ENCODE measurements at places on chromosomes 11 and 22.

GRCh38 chr11:2577991-2578928 lies 121.5 kb downstream of the KCNQ1OT1 start:
- DNase-seq, result no peak

DNA sequence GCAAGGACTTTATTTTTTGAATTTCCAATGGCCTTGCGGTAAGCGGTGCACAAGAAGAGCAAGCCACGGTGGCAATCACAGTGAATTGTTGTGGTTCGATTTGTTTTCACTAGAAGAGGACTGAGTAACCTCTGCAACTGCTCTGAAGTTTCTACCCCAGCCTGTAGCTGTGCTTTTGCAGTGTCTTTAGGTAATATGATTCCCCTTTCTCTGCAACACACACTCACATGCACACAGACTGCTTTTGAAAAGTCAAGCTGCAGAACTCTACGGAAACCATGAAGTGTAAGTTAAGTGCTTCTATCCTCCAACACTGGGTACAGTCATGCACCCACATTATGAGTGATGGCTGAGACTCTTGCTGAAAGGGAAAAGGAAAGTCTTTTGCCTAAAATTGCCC lies 38.4 kb downstream of the CD44 start:
- no peak for DNase-seq

DNA sequence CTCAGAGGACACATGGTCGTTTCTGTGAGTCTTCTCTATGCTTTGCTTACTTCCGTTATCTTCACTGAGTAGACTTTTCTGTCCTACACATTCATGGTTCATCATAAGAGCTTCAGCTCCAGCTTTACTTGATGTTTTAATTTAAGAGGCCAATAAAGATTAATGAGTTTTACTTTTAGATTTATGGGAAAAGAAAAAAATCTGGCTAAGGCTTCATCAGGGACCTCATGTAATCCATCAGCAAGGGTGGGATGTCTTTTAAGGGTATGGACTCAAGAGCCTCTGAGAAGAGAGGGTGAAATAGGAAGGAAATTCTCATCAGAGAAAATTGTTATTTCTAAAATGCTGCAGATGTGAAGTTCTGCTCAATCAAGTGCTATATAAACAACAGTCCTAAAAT lies 963.0 kb upstream of the RAG2 start:
- DNase-seq, result no peak

DNA sequence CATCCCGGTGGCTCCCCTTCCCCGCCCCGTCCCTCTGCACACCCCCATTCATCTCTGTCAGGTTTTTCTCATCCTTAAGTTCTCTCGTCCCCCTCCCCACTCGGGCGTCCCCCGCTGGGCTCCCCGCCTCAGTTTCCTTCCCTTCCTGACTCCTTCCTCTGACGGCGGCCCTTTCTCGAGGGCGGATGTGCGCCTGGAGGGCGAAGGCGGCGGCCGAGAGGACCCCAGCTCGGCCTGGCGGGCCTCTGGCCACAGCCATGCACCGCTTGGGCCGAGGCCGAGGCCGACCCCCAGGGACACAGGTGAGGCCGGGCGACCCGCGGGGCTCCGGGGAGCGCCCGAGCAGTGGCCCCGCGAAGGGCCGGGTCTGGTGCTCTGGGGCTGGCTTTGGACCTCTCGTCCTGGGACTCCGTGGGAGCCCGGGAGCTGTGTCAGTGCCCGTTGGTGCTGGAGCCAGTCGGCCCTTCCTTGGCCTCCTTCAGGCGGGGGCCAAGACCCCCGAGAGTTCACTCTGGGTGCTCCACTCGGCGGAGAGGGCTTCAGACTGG lies 2.9 kb downstream of the PHLDB1 start:
- DNase-seq, result peak; percentile 70

- DNase-seq, result no peak
Measured at GRCh38 chr11:116563712-116564047, 209.1 kb downstream of the BUD13 start.

GRCh38 chr11:133955945-133956421 lies 785 bp downstream of the IGSF9B start:
- DNase-seq, result no peak

- no peak for DNase-seq
Measured at GRCh38 chr11:925158-925495, 543 bp upstream of the AP2A2 start.

DNA sequence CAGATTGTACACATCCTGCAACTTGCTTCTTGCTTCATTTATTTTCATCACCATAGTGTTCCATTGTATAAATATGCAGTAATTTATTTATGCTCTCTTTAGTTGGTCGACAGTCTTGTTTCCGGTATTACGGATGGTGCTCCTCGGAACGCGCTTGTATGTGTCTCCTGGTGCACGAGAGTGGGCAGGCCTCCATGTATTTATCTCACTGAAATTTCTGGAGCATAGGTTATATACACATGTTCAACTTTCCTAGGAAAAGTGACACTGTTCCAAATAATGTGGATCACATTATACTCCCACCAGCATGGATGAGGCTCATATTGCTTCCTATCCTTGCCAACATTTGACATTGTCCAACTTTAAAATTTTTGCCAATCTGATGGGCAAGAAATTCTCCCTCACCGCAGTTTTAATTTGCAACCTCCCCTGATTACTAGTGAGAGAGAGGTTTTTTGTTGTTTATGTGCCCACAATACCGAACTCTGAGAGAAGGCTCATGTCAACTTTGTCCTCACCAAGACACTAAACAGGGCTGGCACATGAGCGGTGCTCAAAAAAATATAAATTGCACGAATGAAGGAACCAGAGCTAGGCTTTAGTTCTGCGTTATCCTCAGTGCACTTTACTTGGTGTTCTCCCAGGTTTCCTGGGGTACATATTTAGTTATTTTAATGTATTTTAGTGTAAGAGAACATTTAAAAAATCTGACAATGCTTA lies 3.8 kb downstream of the CSNK2A3 start:
- peak; percentile 49 for DNase-seq

GRCh38 chr11:121206810-121207209 lies 85.8 kb upstream of the SC5D start:
- no peak for DNase-seq

DNA sequence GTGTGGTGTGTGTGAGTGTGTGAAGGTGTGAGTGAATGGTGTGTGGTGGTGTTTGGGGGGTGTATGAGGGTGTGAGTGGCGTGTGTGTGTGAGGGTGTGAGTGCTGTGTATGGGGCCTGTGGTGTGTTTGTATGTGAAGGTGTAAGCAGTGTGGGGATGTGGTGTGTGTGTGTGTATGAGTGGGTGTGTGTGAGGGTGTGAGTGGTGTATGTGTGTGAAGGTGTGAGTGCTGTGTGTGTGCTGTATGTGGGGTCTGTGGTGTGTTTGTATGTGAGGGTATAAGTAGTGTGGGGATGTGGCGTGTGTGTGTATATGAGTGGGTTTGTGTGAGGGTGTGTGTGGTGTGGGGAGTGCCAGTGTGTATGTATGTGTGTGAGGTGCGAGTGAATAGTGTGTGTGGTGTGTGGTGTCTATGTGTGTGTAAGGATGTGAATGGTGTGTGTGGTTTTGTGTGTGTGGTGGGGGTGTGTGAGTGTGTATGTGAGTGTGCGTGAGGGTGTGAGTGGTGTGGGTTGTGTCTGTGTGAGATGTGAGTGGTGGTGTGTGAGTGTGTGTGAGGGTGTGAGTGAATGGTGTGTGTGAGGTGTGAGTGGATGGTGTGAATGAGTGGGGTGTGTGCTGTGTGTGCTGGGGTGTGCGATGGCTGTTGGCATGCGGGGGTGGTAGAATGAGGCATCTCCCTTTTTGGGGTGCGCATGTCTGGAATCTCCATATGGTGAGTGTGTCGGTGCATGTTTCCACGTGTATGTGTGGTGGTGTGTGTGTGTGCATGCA lies 22.5 kb upstream of the SHISAL1 start:
- no peak for DNase-seq

GRCh38 chr11:72483412-72484186 lies 49.3 kb upstream of the CLPB start:
- peak; percentile 34 for DNase-seq

DNA sequence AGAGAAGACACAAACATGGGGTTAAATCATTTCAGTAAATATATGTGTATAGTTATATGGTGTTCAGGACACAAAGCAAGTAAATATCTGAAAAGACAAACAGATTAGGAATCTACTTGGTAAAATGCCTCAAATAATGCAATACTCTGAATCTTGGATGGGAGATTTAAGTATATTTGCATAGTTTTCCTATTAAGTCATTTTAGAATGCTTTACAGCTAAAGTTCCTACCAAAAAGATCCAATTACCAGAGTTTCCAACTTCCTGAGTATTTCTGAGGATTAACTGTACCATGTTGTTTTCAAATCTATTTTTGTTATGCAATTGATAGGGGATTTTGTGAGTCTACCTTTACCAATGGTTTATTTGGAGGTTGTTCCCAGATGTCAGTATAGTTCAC lies 424.4 kb upstream of the CCDC179 start:
- DNase-seq, result no peak

DNA sequence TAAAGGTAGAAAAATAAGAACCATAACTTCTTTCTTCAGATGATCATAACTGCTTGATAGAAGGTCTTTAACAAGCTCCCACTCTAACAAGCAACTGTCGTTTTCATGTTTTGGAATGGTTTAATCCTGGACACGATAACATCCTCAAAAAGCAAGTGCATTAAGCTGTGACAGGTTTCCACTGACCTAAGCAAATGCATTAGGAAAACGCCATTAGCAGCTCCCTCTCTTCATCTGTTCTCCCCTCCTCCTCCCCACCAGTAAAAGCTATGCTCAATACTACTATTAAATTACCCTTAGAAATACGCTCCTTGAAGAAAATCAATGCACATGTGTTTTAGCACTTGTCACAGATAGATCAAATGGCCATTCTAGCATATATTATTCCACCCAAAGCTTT lies 729.4 kb downstream of the OPCML start:
- no peak for DNase-seq

Data from muscle of back (tissue), 13 donors.